Pons (tissue), 1 donor: ENCODE measurements at places on chromosomes 4 and X.

DNA sequence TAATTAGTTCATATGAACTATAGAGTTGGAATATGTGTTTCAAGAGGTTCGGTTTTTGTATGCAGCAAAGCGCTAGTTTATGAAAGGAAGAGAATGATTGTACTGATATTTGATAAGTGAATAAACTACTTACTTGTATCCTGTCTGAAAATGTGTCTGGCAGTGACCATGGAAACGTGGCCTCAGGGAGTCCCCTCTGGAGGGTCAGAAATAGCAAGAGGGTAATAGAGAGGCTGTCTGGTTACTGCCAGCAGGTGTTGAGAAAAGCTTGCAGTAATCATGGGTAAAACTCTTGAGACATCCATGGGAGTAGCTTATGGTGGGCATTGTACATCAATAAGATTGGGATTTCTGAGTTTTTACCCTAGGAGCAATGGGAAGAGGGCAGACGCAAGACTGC is 77.1 kb downstream of the DCLK2 start:
- DNase-seq = no peak

DNA sequence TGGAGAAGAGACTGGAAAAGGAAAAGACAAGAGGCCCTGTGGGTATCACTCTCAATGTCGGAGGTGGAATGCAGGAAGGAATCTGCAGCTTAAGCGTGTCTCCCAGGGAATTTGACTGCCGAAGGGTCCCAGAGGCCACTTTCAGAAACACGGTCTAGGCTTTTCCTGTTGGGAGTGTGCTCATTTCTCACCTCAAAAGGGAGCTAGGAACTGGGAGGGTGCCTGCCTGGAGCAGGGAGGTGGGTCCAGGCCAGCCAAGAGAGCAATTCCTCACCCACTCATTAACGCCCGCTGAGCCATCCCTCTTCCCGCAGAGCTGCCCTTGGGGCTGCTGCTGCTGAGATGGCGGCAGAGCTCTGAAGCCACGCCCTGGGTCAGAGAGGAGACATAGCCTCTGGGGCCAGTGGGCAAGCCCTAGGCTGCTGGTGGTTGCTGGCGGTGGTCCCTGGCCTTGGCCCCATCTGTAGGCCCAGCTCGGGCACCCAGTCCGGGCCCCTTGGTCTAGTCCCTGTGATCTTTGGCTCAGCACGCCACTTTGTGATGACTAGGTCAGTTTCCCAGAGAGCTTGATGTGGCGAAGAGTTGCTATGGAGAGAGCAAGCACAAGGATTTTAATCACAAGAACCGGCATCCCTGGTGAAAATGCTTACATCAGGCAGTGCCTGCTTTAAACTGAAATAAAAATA is 4.1 kb downstream of the ZNF185 start:
- DNase-seq = no peak

DNA sequence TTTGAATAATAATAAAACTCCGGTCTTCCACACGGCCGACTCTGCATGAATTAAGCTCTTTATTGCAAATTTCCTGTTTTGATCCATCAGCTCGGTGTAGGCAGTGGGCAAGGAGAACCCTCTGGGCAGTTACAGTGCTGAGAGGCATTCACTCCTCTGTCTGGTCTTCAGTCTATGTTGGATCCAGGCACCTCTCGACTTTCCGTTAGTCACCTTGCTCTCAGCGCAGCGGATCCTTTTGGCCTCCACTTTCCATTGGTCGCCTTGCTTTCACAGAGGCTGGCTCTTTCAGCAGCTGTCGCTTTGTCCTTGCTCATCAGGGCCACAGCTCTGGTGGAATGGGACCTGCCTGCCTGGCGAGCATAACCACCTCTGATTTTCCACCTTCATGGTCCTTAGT is 52.9 kb downstream of the TRMT44 start:
- DNase-seq = no peak

GRCh38 chr4:81666491-81666890 is 194.8 kb upstream of the RASGEF1B start:
- DNase-seq = no peak

- DNase-seq = no peak
These were observed 230.1 kb upstream of the ARSJ start for GRCh38 chr4:114209584-114209983.

- DNase-seq = no peak
These were observed 121.0 kb downstream of the PCDH10 start for GRCh38 chr4:133270021-133270570.

GRCh38 chr4:66351761-66352160 is 681.5 kb upstream of the EPHA5 start:
- DNase-seq = no peak

GRCh38 chr4:11438647-11439046 is 10.0 kb upstream of the HS3ST1 start:
- DNase-seq = no peak
